Effector memory CD4-positive, alpha-beta T cell (primary cell): ENCODE measurements at places on chromosomes 3 and 15.
A peak's percentile ranks its signal among the peaks of the same experiment; 100 is the strongest.

- peak; percentile 59 for DNase-seq
Measured at GRCh38 chr15:63191895-63192618, 2.7 kb downstream of the RAB8B start.

DNA sequence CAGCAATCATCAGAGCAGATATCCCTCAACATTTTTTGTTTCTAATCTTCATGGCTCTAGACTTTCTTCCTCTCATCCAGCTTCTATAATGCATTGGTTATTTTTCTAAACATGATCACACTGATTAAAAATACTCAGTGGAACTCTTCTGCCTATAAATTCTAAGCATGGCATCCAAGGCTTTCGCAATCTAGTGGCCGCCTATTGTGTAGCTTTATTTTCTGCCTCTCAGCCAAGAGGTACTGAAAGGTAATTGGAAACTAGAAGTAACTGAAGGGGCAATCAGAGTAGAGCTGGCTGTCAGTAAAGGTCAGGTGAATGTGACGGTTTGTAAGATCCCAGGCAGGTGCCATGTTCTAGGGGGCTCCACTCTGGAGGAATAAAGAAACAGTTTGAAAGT, 33.4 kb downstream of the OXSM start:
- DNase-seq = no peak

- no peak for DNase-seq
Measured at GRCh38 chr3:127886231-127886955, 28.6 kb upstream of the KBTBD12 start.

DNA sequence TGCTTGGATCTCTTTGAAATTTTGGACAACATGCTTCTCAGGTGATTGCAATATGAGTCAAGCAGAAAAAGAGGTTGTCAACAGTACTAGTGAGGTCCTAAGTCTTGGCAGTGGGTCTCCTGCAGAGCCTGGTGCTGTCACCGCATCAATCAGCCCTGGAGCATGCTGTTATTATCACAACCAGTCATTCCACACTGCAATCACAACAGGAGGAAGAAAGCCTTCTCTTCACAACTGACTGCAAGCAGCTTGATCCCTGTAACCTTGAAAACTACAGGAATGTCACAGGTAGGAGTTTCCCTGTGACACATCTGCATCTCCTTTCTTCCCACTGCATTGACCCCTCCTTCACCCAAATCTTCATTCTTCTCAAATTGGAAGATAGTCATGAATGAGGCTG, 451.1 kb upstream of the ATP11B start:
- DNase-seq = no peak

DNA sequence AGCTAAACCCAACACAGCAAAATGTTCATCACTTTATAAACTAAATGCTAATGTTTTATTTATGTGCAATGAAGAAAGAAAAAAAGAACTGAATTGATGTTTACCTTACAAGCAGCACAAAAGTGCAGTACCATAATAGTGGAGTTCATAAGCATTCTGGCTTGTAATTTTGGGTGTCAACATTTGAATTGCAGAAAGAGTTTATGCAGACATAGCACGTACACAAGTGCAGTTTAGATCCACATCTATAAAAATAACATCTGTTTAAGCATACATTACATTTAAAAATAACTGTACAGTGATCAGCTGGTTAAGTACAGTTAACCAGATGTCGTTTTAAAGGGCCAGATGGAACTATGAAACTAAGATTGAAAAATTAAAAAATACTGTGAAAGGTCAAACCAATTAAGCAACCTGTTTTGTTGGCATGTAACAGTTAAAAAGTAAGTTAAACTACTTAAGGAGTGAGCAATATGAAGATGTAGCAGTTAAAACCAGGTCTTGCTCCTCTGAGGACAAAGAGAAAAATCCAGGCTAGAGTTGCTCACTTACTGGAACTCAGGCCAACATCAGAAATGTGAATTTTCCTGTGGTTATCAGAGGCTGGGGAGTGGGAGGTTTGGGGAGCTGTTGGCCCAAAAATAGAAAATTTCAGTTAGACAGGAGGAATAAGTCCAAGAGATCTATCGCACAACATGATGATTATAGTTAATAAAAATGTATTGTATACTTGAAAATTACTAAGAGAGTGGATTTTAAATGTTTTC, 204.9 kb upstream of the MDFIC2 start:
- DNase-seq = no peak

DNA sequence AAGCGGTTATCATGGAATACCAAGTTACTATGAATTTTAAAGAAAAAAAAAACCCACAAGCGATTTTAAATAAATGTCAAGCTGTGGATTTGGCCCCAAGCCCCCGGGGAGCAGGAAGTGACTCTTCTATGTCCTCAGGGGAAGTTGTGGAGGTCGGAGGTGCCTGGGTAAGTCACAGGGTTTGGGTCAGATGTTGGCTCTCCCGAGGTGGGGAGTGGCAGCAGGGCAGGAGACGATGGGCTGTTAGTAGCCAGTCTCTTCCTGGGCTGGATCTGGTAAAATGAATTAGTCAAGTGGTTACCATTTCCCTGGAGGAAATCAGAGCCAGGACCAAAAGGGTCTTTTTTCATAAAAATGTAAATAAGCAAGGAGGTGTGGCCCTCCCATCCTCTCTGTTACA, 316.7 kb downstream of the TLE3 start:
- no peak for DNase-seq

GRCh38 chr3:4843619-4844018, 135.6 kb upstream of the BHLHE40 start:
- DNase-seq = no peak
